ENCODE measurements at places on chromosomes 16 and 17. TPM values are rescaled to one million over a fixed set of nuclear protein-coding genes. Genes with fewer than 3 reads are reported as not detected.

DNA sequence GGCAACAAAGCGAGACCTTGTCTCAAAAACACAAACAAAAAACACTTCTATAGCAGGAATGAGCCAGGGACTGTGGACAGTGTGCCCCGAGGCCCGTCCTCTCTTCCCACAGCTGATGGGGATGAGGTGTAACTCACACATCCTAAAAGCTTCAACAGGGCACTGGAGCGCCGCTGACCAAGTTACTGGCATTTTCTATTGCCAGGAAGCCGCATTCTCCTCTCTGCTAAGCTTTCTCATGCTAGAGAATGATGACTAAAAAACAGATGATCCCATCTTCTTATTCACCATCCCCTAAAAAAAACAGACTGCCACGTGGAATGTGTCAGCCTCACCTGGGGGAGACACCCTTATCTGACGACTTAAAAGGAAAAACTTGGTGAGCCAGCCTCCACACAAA lies 16.3 kb downstream of the CARHSP1 start:
- H3K27ac ChIP-seq: no peak overlapping the region
- no peak for DNase-seq
- no peak overlapping the region for H3K4me3 ChIP-seq
- no peaks in the 10 kb centered on the region for H3K27me3 ChIP-seq
- peaks cover 27% of the 10 kb centered on the region for H3K36me3 ChIP-seq

The BAIAP3 gene
- 6.7 TPM for polyA plus RNA-seq

The FA2H gene
- polyA plus RNA-seq: 0.21 TPM

- DNase-seq: no peak
- H3K4me1 ChIP-seq: no peaks in the 10 kb centered on the region
- no peak overlapping the region for H3K27ac ChIP-seq
- H3K4me3 ChIP-seq: no peak overlapping the region
- H3K27me3 ChIP-seq: no peaks in the 10 kb centered on the region
These were observed 33.8 kb downstream of the ULK2 start for GRCh38 chr17:19833914-19834313.

The RTN4RL1 gene
- polyA plus RNA-seq: 2.0 TPM

DNA sequence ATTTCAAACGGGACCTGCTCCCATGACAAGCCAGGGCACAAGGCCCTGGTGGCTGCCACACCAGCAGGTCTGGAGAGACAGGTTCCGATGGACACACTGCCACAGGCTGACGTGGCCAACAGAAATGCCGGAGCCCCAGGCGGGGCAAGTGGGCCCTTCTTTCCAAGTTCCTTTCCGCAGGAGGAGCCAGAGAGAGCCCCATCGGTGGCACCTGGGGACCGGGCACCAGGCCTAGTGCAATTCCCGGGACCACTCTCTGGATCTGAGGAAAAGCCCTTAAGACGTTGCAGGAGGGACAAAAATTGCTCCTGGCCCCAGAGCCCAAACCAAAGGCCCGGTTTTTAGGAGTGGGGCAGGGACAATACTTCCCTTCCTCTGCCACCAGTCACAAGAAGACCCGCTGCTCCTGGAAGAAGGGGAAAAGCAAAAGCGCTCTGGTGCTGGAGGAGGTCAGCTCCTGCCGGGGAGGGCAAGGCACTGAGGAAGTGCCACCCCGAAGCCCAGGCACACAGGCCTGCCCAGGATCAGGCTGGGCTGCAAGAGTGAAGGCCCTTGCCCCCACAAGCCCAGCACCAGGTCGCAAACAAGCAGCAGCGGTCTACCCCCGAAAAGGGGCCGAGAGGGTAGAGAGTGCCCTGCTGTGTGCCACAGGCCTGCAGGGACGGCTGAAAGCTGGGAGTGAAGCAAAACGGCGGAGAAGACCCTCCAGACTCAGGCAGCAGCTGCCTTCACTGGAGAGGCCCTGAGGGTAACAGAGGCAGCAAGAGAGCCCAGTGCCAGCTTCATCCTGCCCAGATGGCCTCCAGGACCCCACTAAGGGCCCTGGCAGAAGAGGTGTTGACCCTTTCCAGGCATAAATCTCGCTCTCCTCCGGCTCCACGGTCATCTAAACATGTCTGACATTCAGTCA lies 29.1 kb downstream of the MAP1LC3B start:
- no peaks in the 10 kb centered on the region for H3K27me3 ChIP-seq
- H3K4me1 ChIP-seq: no peaks in the 10 kb centered on the region
- H3K27ac ChIP-seq: no peak overlapping the region
- DNase-seq: no peak

The MARVELD3 gene
- not detected for polyA plus RNA-seq

The OMG gene
- 0.61 TPM for polyA plus RNA-seq

The NDUFAF8 gene
- 78.6 TPM for polyA plus RNA-seq

The ATXN1L gene
- polyA plus RNA-seq: 10.5 TPM

DNA sequence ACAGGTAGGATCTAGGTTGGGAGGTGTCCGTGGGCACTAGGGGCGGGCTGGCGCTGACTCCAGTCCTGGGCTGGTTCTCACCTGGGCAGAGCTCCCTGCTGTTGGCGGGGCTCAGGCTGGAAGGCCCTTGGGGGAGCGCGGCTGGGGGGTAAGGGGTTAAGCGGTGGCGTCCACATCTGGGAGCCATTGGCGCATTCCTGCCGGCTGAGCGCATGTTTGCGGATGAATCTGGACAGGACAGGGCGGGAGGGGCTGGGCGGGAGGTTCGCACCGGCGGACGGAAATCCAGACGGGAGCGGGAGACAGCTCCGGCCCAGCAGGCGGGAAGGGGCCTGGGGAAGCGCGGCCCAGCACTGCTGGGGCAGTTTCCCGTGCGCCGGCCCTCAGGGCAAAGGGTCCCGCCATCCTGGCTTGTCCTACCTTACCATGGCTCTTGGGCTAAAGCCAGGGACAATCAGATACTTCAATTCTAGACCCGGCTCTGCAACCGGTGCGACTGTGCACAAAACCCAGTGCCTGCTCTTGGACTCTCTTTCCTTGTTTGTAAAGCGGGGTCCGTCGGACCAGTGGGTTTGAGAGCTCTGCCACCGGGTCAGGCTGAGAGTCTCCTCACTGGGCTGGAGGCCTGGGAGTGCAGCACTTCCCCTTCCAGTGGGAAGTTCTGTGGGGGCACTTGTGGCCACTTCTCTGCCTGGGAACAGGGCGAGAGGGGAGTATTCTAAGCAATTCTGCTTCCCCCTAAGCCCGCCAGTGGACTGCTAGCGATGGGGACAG lies 7.8 kb downstream of the RARA start:
- no peak for DNase-seq
- no peaks in the 10 kb centered on the region for H3K36me3 ChIP-seq
- H3K4me3 ChIP-seq: no peak overlapping the region
- H3K4me1 ChIP-seq: peaks cover 75% of the 10 kb centered on the region
- no peaks in the 10 kb centered on the region for H3K27me3 ChIP-seq

GRCh38 chr16:51151435-51151960 lies 428 bp upstream of the SALL1 start:
- no peaks in the 10 kb centered on the region for H3K36me3 ChIP-seq
- no peaks in the 10 kb centered on the region for H3K4me1 ChIP-seq
- no peak for DNase-seq
- peaks cover 19% of the 10 kb centered on the region for H3K27me3 ChIP-seq

- no peaks in the 10 kb centered on the region for H3K36me3 ChIP-seq
- H3K27ac ChIP-seq: no peak overlapping the region
- H3K27me3 ChIP-seq: peaks cover 6% of the 10 kb centered on the region
These were observed 73.3 kb upstream of the IRX6 start for GRCh38 chr16:55250701-55251100.

- H3K36me3 ChIP-seq: no peaks in the 10 kb centered on the region
- DNase-seq: no peak
- no peaks in the 10 kb centered on the region for H3K4me1 ChIP-seq
- no peaks in the 10 kb centered on the region for H3K27me3 ChIP-seq
These were observed 26.6 kb upstream of the NAGLU start for GRCh38 chr17:42509409-42509808.

- peak overlapping the region; percentile 31 for H3K4me3 ChIP-seq
- no peaks in the 10 kb centered on the region for H3K36me3 ChIP-seq
- H3K27me3 ChIP-seq: no peaks in the 10 kb centered on the region
- no peak overlapping the region for H3K27ac ChIP-seq
- H3K4me1 ChIP-seq: peaks cover 22% of the 10 kb centered on the region
- DNase-seq: peak; percentile 62
These were observed 9.1 kb upstream of the PPP1R1B start for GRCh38 chr17:39617446-39618245.

DNA sequence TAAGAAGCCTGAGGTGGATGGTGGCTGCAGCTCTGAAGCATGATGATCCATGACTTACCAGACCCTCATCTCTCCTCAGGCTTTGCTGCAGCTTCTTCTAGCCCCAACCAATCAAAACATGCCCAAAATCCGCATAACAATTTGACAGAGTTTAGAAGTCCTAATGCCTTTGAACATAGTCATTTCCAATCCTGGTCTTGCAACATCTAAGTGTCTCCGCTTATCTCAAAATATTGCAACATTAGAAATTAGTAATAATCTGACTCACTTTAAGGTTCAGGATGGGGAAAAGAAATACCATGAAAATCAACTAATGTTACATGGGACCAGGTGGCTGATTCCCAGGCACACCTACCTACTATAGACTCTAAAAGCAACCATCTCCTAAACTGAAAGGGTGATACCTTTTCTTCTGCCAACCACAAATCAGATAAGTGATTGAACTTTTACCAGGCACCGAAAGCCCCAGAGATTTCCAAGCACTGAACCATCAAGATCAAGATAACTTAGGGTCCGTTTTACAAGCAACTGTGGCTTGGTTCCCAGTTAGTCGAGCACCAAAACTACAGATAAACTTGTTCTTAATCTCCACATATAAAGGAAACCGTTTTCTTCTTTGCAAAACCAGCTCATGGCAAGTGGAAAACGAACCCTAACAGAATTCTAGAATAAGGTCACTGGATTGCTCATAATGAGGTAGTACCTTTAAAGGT lies 14.0 kb downstream of the ERN1 start:
- H3K27me3 ChIP-seq: no peaks in the 10 kb centered on the region
- H3K27ac ChIP-seq: no peak overlapping the region
- H3K4me1 ChIP-seq: peaks cover 74% of the 10 kb centered on the region
- H3K36me3 ChIP-seq: no peaks in the 10 kb centered on the region

- H3K27ac ChIP-seq: no peak overlapping the region
- no peak overlapping the region for H3K4me3 ChIP-seq
- DNase-seq: no peak
- H3K4me1 ChIP-seq: no peaks in the 10 kb centered on the region
- no peaks in the 10 kb centered on the region for H3K36me3 ChIP-seq
- H3K27me3 ChIP-seq: no peaks in the 10 kb centered on the region
These were observed 296.6 kb downstream of the WWOX start for GRCh38 chr16:78396046-78396445.

The CDK5R1 gene
- 10.5 TPM for polyA plus RNA-seq

GRCh38 chr17:81517339-81518112 lies 4.9 kb upstream of the ACTG1 start:
- H3K4me3 ChIP-seq: no peak overlapping the region
- no peak overlapping the region for H3K27ac ChIP-seq
- H3K27me3 ChIP-seq: no peaks in the 10 kb centered on the region
- DNase-seq: no peak

The MAPT gene
- 0.22 TPM for polyA plus RNA-seq

The CD19 gene
- polyA plus RNA-seq: 0.27 TPM

The VMO1 gene
- not detected for polyA plus RNA-seq

DNA sequence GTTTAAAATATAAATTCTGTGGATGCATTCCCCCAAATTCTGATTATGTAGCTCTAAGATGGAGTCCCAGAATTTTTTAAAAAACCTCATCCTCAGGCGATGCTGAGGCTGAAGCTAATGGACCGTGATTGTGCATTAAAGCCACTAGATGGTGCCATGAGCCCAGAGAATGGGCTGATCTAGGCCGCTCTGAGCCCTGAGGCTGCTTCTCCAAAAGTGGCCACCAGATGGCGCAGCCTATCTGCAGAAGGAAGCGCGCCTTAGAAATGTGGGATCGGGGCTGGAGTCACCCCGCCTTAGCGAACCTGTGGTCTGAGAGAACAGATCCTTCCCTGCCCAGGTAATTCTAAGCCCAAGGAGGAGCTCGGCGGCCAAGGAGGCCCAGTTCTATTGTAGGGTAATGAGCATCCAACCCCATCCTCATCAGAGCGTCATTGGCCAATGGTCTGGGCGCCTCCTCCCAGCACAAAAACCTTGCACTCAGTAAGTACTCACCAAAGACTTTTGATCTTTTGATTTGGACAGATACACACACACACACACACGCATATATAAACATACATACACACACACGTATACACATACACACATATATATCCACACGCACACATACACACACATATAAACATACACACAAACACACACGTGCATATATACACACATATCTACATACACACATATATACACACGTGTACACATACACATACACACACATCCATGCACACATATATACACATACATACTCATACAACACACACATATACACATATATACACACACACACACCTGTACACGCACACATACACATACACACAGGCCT lies 13.7 kb upstream of the MMP2 start:
- H3K4me1 ChIP-seq: no peaks in the 10 kb centered on the region
- no peaks in the 10 kb centered on the region for H3K27me3 ChIP-seq
- no peaks in the 10 kb centered on the region for H3K36me3 ChIP-seq
- no peak overlapping the region for H3K27ac ChIP-seq

GRCh38 chr16:8956265-8957062 lies 7.2 kb downstream of the USP7 start:
- peaks cover 95% of the 10 kb centered on the region for H3K4me1 ChIP-seq
- H3K27me3 ChIP-seq: no peaks in the 10 kb centered on the region

The CCL14 gene
- polyA plus RNA-seq: not detected

- no peak for DNase-seq
- no peak overlapping the region for H3K27ac ChIP-seq
- H3K27me3 ChIP-seq: peaks cover 7% of the 10 kb centered on the region
- H3K4me3 ChIP-seq: no peak overlapping the region
These were observed 28.5 kb upstream of the CCDC182 start for GRCh38 chr17:57773557-57773956.

The GPR139 gene
- polyA plus RNA-seq: not detected

The PRSS27 gene
- not detected for polyA plus RNA-seq

GRCh38 chr16:86033016-86033474 lies 134.1 kb downstream of the IRF8 start:
- H3K36me3 ChIP-seq: no peaks in the 10 kb centered on the region
- H3K27ac ChIP-seq: no peak overlapping the region
- no peaks in the 10 kb centered on the region for H3K4me1 ChIP-seq
- no peak for DNase-seq
- no peak overlapping the region for H3K4me3 ChIP-seq

DNA sequence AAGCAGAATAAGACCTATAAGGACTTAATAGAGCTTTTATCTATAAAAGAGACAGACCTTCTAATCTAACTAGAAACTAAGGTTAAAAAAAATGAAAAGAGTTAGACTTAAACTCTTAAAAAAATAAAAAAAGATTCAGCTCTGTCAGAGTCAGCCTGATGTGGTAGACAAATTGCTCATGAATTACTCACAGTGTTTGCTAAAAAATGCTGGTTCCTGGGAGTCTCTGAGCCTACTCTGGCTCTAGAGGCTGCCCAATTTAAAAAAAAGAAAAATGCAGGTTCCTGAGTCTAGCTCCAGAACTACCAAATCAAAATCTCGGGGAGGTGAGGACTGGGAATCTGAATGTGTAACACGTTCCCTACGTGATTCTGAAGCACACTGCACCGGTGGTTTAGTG lies 18.1 kb downstream of the SOST start:
- no peak for DNase-seq
- H3K4me3 ChIP-seq: no peak overlapping the region
- H3K27me3 ChIP-seq: no peaks in the 10 kb centered on the region
- no peak overlapping the region for H3K27ac ChIP-seq
- no peaks in the 10 kb centered on the region for H3K4me1 ChIP-seq

Data from CD4-positive, alpha-beta memory T cell (primary cell).